ENCODE measurements at places on chromosomes 7 and 10.
A peak's percentile ranks its signal among the peaks of the same experiment; 100 is the strongest.

- DNase-seq, result peak; percentile 63
Measured at GRCh38 chr10:63521416-63522276, 445 bp downstream of the REEP3 start.

DNA sequence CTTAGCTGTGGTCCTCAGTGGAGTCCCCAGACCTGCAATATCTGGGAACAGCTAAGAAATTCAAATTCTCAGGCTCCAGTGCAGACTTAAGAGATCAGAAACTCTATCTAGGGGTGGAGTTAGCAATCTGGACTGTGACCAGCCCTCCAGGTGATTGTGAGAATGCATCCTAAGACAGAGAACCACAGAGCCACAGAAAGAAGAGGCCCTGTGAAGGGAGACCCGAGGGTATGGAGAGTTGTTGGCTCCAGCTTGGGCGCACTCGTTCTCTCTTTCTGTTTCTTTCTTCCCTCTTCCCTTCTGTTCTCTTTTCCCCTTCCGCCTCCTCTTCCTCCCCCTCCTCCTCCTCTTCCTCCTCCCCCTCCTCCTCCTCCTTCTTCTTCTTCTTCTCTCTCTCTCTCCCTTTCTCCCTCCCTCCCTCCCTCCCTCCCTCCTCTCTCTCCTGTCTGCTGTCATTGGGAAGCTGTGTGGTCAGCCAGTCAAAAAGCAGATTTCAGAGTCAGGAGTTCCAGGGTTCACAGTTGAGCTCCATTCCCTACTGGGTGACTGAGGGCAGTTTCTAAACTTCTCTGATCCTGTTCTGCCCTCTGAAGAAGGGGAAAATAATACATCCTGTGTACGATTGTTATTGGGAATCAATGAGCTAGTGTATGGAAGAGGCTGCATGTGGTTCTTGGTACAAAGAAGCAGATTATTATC is 62.1 kb upstream of the STEAP1B start:
- DNase-seq, result peak; percentile 62

DNA sequence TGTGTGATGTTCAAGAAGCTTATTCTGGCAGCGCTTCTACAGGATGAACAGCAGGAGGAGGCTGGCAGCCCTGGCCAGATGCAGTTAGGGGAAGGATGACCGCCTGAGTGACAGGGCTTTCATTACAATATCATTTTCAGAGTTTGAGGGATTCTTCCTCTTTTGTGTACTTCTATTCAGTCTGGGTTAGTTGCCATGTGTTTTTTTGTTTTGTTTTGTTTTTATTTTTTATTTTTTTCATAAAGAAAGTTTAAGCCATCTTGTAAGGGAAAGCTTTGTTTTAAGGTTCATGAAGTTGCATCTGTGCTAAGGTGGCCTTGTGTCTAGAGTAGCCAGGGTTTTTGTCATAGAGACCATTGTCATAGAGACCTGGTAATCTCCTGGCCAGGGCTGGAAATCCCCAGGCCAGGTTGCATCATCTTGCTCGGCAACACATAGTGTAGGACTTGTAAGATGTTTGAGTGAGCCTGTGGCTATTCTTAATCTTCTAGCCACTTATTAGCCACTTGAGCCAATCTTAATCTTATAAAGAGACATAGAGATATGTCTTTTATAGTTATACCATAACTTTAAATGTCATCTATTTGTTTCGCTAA is 230.5 kb upstream of the TMEM229A start:
- peak; percentile 4 for DNase-seq

DNA sequence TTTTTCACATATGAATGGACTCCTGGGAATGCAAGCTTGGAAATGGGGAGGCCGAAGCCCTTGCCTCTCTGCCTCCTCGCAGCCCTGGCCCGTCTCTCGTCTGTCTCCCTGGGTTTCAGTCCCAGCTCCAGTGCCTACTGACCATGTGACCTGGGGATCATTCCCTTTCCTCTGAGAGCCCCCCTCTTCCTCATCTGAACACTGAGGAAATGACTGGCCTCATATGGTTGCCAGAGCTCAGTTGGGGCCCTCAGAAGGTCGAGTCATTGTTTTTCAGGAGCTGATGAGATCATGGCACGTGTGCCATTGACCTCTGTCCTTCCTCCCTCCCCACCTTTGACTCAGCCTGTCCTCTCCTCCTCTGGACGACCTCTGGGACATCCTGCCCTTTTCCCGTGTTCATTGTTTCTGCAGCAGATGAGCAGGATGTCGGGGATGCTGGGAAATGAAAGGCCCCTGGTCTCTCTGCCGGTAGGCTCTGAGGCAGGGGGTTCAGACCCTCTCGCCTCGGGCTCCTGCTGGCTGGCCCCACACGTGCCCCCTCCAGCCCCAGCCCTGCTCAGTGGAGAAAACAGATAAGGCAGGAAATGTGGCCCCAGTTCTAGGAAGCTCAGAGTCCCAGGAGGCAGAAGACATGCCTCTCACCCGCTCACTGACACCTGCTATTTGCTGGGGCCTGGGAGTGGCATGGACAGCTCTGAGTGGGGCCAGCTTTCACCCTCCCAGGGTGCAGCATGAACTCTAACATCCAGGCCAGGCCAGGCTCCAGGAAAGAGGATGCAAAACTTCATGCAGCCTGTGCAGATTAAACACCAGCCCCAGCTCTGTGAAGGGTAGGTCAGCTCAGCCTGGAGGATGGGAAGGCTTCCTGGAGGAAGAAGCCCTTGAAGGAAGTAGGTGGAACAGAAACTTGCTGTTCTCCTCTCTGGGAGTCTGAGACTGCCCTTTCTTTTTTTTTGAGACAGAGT is 8.3 kb upstream of the PPP1R35 start:
- no peak for DNase-seq

- DNase-seq, result no peak
Measured at GRCh38 chr10:2053805-2054204, 316.5 kb upstream of the ADARB2 start.

DNA sequence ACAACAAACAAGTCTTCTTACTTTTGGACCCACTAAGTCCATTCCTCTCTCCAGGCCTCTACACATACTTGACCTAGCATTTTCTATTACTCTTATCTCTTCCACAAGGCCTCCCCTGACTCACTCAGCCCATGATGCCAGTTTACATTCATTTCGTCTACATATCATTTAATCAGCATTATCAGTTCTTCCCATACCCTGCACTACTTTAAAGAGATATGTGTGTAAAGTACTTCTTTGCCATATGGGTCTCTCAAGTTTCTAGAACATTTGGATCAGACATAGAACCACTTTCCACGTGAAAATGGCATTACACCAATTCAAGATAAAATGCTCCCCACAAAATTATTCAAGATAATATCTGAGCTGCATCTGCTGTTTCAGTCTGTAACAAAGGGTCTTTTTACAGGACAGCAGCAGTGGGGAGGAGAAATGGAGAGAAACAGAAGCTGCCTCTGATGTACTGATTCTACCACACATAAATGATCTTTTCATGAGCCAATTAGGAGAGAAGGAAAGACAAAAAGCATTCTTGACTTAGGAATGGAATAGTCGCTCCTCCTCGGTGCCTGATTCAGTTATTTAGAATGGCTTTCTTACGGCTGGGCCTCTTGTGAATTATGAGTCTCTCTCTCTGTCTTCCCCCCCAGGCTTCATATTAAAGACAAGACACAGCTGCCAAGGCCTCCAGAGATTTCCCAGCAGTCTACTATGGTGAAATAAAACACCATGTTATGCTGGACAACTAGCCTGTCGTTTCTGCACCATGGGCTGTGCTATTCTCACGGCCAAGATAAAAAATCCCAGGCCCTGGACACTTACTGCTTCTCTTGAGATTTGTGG is 46.9 kb upstream of the SEPTIN7 start:
- no peak for DNase-seq

DNA sequence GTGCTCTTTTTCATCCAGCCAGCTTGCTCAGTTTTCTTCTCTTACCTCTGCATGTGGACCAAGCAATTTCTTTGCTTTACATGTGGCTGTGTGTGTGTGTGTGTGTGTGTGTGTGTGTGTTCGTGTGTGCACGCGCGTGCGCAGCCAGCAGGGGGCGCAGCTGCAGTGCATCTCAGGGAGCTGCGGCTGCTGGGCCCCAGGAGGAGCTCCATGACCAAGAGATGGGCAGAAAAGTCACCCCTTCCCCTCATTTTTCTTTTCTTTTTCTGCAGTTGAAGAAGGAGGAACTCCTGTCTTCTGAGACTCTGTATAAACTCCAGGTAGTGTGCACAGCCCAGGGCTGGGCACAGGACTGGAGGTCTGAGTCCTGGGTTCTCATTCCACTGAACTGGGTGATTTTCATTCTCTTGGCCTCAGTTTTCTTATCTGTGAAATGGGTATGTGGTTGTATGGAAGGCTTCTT is 41.8 kb downstream of the BLNK start:
- peak; percentile 81 for DNase-seq

- no peak for DNase-seq
Measured at GRCh38 chr10:34726862-34727261, 88.2 kb downstream of the PARD3 start.

DNA sequence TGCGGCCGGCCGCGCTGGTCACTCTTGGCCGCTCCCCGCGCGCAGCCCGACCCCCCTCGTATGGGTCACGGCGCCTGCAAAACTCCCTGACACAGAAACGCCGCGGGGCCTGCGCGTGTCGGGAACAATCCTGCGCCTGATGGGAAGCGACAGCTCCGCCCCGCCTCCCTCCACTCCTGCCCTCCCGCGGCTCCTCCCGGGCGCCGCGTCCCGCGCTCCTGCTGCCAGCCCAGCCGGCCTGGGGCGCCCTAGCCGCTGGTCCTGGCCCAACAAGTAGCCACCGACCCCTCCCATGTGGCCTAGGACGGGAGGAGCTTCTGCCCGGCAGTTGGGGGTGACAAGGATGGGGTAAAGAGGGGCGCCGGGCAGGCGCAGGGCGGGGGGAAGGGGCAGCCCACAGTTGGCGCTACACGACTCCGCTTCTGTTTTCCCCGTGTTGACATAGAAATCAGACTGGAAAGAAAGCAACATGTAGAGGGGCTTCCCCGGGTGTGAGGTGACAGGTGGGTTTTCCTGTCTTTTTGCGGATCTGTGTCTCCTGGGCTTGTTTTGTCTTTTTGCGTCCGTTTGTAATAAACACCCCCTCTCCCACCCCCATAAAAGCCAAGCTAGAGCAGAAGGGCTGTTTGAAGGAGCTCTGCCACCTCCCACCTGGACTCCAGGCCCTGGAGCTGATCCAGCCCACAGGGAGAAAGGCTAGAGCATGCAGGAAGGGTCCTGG is 35.1 kb upstream of the PAX2 start:
- DNase-seq, result no peak

- no peak for DNase-seq
Measured at GRCh38 chr10:111390813-111391563, 314.2 kb downstream of the ADRA2A start.

- no peak for DNase-seq
Measured at GRCh38 chr10:33453081-33454025, 118.9 kb upstream of the NRP1 start.

- DNase-seq, result no peak
Measured at GRCh38 chr10:114046087-114046458, 2.4 kb downstream of the ADRB1 start.

DNA sequence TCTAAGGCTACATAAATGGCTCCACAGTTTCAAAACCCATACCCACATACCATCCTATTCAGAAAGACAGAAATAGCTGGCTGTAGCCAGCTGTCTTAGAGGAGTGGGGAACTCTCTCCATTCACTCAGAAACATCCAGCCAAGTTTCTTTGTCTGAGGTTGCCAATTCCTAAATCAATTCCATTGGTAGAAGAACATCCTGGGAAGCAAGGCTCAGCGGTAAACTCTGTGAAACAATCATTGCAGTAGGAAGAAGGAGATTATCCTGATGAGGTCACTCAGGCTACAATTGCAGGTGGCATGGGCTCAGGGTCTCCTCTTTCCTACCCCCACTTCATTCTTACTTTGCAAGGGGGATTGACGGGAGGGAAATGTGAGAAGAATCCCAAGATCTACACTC is 154.0 kb downstream of the ETV1 start:
- no peak for DNase-seq

DNA sequence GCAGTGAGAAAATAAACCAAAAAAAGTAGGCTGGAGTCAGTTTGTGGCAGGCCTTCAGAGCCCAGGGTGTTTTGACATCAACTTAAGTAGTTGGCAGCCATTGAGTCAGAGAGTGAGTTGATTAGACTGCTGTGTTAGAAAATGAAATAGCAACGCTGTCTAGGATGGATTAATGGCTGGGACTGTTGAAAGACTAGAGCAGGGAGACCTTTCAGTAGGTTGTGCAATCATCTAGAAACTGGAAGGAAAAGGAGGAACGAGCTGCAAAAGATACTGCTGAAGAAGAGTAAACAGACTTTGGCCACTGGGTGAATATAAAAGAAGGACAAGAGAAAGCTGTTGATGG is 28.6 kb upstream of the TRIL start:
- no peak for DNase-seq

GRCh38 chr10:100660945-100661344 is 84.4 kb upstream of the PAX2 start:
- DNase-seq, result no peak

DNA sequence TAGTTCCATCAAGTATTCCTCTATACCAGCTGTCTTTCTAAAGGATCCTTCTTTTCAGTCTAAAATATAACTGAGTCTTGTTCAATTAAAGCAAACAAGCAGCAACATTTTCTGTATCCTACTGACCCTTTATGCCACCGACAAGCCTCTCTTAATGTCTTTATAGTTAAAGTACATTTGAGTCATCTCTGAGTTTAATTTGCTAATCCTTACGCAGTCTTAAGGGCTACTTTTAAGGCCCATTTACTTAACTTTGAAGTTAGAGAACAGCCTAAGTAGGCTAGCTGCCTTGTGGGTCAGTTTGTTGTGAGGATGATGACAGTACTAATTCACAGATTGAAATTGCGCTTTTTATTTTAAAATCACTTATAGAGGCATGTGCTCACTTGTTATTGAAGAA is 265.5 kb upstream of the FERD3L start:
- DNase-seq, result no peak

DNA sequence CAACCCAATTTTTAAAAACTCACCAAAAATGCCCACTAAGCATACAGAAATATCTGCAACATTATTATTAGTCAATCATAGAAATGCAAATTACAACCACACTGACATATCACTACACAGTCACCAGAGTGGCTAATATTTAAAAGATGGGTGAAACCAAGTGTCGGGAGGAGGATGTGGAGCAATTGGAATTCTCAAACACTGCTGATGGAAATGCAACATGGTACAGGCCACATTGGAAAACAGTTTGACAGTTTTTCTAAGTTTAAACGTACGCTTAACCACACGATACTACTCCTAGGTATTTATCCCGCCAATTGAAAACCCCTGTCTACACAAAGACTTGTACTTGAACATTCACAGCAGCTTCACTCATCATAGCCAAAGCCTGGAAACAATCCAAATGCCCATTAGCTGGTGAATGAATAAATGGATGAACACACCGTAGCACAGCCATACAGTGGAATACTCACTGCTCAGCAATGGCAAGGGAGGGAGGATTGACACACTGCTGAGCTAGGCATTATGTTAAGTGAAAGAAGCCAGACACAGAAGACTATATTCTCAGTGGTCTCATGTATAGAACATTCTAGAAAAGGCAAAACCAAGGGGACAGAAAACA is 16.3 kb downstream of the GCK start:
- DNase-seq, result no peak

- no peak for DNase-seq
Measured at GRCh38 chr7:95062901-95063300, 155.5 kb downstream of the PPP1R9A start.

GRCh38 chr10:59922907-59923306 is 16.6 kb upstream of the CCDC6 start:
- no peak for DNase-seq

Data from activated CD4-positive, alpha-beta T cell treated with anti-CD3 and anti-CD28 coated beads, Interleukin-2, Interleukin-6, amounts not matched to agents 100 ng/mL and 50 ng/mL, durations not matched to agents 16 hours and 8 hours (primary cell).